ENCODE measurements at places on chromosomes 3 and 15. TPM values are rescaled to one million over a fixed set of nuclear protein-coding genes. Genes with fewer than 3 reads are reported as not detected.

DNA sequence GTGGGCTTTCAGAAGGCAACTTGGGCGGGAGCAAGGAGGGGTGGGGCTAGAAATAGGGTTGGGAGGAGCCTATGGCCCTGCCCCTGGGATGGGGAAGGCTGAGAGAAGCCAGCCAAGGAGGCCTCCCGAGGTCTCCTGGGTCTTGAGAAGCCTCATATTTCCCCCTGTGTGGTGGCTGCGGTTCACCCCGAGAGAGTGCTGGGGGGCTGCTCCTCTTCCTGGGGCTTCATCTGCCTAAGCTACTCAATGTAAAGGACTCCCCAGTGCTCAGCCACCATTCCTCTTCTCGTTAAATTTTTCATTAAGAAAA is 174.3 kb downstream of the SMAD6 start:
- no peak for DNase-seq

- no peak for DNase-seq
These were observed 66.5 kb upstream of the DAZL start for GRCh38 chr3:16671690-16672089.

GRCh38 chr3:121883507-121883906 is 10.7 kb upstream of the SLC15A2 start:
- DNase-seq = no peak

GRCh38 chr15:40456299-40456712 is 14.5 kb upstream of the CHST14 start:
- no peak for DNase-seq

DNA sequence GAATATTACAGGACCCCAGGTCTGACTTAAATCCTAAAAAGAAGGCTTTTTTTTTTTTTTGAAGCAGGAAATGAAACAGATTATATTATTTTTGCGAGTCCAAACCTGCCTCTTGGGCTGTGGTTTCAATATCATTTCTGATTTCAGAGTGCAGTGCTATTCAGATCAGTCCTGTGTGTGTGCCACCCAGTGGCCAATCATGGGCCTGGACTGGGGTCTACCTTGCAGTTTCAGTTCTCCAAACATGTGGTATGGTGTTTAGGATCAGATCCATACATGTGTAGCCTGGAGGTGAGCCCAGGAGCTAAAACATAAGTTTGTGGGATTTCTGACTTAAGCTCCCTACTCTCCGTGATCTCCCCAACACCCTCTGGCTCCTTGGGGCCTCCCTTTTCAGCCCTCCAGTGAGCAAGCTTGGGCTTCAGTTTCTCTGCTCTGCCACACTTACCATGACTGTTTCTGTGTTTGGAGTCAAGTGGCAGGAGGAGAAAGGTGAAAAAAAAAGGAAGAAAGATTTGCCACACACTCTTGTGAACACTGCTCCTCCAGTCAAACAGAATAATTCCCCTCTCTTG is 12.1 kb upstream of the THSD4 start:
- DNase-seq = no peak

GRCh38 chr3:119659606-119660291 is 640 bp downstream of the POPDC2 start:
- no peak for DNase-seq

DNA sequence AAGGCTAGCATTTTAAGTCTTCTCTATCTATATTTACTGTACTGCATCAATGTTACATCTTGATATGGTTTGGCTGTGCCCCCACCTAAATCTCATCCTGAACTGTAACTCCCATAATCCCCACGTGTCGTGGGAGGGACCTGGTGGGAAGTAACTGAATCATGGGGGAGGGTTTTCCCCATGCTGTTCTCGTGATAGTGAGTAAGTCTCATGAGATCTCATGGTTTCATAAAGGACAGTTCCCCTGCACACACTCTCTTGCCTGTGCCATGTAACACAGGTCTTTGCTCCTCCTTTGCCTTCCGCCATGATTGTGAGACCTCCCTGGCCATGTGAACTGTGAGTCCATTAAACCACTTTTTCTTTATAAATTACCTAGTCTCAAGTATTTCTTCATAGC is 161.5 kb downstream of the TBC1D5 start:
- no peak for DNase-seq

DNA sequence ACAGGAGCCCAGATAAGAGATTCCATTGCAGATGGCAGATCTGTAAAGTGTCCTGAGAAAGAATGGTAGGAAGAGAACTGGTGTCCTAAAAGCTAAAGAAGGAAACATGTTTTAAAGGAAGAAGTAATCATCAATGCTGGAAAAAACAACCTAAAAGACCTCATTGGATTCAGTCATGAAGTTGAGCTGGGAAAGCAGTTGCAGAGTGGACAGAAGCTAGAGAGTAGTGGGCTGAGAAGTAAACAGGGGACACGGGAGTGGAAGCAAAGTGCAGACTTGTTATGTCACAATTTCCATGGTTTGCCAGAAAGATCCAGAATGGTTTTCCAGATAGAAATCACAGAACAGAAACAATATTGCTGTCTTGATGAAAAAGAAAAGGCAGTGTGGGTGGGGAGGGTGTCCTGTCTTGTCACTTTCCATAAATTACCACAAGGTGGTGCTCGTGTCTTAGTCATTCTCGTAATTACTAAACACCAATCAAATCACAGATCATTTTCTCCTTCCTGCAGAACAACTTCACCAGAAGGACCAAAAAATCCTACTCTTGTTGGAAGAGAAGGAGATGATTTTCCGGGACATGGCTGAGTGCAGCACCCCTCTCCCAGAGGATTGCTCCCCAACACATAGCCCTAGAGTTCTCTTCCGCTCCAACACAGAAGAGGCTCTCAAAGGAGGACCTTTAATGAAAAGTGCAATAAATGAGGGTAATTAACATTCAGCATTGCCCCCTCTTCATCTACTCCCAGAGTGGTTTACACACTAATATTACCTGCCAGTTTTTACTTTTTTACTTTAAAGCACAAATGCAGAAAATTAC is 64.5 kb downstream of the KLHL25 start:
- no peak for DNase-seq

DNA sequence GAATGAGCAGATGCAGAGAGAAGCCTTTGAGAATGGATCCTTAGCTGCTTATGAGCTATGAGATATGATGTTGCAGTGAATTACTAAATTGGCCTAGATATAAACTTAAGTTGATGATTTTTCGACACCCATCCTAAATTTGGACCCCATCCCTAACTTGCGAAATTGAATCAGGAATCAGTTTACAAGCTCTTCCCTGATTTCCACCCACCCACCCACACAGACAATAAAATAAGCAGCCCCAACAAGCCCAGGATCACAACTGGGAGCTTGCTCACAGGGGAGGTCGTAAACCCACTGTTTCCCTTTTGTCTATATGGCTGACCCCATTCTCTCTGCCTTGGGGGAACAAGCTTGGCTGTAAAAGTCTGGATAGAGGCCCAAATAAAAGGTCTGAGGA is 57.3 kb downstream of the GREM1 start:
- no peak for DNase-seq

DNA sequence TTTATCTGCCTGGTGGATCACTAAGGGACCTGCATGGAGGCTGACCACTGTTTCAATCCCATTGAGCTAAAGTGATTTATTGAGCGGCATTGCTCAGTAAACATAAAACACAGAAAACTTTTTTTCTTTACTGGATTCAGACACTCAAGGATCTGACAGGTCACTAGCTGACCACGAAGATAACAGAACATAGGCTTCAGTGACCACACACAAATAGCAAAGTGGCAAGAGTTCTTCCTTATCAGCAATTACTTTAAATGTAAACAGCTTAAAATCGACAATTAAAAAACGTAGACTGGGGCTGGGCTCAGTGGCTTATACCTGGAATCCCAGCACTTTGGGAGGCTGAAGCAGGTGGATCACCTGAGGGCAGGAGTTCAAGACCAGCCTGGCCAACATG is 48.7 kb downstream of the STAG1 start:
- DNase-seq = no peak

- no peak for DNase-seq
These were observed 38.6 kb downstream of the FAM3D start for GRCh38 chr3:58627941-58628340.

DNA sequence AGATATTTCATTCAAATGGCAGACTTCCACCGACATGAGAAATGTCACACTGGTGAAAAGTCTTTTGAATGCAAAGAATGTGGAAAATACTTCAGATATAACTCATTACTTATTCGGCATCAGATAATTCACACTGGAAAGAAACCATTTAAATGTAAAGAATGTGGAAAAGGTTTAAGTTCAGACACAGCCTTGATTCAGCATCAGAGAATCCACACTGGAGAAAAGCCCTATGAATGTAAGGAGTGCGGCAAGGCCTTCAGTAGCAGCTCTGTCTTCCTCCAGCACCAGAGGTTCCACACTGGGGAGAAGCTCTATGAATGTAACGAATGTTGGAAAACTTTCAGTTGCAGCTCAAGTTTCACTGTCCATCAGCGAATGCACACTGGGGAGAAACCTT is 8.6 kb upstream of the ZNF621 start:
- DNase-seq = no peak

DNA sequence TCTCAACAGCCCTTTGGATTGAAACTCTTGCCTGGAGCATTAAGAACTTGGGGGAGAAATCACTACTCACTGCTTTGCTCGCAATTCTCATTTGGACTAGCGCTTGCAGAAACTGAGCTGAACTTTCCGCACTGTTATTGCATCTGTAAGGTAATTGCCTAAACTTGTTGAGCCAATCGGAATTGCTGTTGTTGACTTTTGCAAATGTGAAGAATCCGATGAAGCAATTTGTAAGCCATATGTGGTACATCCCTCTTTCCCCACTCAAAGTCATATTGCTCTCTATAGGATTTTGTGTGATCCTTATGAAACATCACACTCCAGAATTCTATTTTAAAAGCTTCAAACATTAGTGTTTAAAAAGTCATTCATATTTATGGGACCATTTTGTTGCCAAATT is 191.7 kb upstream of the GBE1 start:
- DNase-seq = no peak

DNA sequence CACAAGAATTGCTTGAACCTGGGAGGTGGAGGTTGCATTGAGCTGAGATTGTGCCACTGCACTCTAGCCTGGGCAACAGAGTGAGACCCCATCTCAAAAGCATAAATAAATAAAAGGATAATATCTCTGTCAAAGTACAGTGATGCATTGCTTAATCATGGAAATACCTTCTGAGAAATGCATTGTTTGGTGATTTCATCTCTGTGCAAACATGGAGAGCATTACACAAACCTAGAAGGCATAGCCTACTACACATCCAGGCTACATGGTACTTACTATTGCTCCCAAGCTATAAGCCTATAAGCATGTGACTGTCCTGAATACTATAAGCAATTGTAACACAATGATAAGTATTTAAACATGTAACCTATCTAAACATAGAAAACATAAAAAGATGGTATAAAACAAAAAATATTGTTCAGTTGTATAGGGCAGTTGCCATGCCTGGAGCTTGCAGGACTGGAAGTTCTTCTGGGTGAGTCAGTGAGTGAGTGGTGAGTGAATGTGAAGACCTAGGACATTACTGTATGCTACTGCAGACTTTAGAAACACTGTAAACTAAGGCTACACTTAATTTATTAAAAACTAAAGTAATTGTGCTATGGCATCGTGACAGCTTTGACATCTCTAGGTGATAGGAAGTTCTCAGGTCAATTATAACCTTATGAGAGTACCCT is 93.6 kb upstream of the SNRPN start:
- DNase-seq = no peak

GRCh38 chr15:63891079-63891767 is 57.5 kb upstream of the HERC1 start:
- peak; percentile 45 for DNase-seq

DNA sequence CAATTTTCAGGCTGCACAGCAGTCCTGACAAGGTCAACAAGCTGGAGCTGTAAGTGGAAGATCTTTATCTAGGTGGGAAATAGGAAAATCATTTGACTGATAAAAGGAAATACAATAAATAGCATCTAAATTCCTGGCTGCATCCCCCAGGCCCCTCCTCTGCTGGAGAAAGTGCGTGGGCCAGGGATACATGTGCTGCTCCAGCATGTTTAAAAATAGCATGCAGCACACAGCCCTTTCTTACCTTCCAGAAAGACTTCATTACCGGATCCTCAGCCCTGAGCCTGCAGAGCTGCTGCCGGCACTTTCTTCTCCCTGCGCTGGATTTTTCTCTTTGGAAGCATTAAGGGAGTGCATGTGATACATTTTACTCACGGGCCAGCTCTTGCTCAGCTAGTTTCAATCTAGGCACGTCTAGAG is 77.3 kb downstream of the HMG20A start:
- no peak for DNase-seq

DNA sequence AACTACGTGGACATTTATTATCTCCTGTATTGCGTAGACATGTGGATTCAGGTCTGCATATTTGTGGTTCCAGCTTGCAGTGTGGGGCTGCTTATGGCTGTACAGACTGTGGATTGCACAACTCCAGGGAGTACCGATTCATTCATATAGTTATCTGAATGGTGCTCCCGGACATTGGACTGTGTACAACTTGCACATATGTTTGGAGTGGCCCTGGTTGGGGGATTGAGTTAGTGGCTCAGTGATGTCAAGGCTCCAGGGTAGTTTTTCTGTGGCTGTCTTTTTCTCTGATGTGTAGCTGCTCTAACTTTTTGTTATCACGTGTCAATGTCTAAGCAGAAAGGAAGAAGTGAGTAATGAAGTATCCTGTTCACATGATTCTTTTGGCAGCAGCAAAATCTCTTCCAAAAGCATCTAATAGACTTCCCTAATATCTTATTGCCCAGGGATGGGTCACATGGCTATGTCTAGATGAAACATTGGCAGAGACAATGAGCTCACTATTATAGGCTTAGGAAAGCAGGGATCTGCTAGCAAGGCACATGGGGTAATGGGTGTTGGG is 15.8 kb downstream of the ST3GAL6 start:
- DNase-seq = no peak

- no peak for DNase-seq
These were observed 140.1 kb upstream of the LINGO1 start for GRCh38 chr15:77772641-77773402.

GRCh38 chr3:51522273-51522962 is 16.1 kb upstream of the RAD54L2 start:
- no peak for DNase-seq

GRCh38 chr3:62587579-62588031 is 214.3 kb upstream of the FEZF2 start:
- DNase-seq = no peak

GRCh38 chr3:29635888-29636287 is 355.0 kb downstream of the RBMS3 start:
- no peak for DNase-seq

Gene RMDN3
- polyA plus RNA-seq = 42.9 TPM

Gene FAM107A
- polyA plus RNA-seq = 5.2 TPM

Gene CAPN7
- 59.5 TPM for polyA plus RNA-seq

Gene CKMT1A
- 1.7 TPM for polyA plus RNA-seq

Gene CADM2
- polyA plus RNA-seq = 0.27 TPM

Gene RAD54L2
- 13.6 TPM for polyA plus RNA-seq

Gene PLCH1
- 10.4 TPM for polyA plus RNA-seq

Gene GOLGA8Q
- polyA plus RNA-seq = 3.0 TPM

Gene GPR87
- polyA plus RNA-seq = not detected

Gene DNAJC17
- polyA plus RNA-seq = 33.8 TPM
